ENCODE measurements at places on chromosomes 16 and 17.

DNA sequence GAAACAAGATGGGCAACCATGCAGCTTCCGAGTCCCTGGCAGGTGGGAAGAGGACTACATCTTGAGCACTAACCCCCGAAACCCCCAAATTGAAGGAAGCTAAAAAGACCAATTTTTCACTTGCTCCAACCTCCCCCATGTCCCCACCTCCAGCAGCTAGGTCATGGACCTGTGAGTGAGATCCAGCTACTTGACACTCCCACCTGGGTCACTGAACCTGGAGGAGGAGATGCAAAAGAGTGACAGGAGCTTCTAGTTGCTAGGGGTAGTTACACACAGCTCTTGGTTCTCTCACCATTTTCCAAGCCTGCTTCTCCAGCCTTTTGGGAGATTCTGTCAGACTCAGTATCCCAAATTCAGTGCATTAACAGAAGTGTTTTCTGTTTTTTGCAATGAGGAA, 11.2 kb downstream of the PDZD9 start:
- DNase-seq, result no peak

GRCh38 chr16:85616607-85617321, 3.6 kb downstream of the GSE1 start:
- DNase-seq, result no peak

DNA sequence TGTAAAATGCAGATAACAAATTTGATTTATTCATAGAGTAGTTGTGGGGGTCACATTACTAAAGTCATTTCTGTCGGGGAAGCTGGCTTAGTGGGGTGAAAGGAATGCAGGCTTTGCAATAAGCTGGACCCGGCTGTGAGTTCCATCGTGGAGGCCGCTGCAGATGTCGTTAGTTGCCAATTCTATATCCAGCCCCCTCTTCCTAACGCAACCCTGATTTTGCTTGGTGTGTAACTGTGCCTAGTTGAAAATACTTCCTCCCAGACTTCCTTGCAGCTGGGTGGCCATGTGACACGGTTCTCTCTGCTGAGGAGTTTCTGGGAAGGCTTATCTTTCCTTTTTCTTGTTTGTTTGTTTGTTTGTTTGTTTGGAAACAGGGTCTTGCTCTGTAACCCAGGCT, 4.5 kb downstream of the MFSD6L start:
- no peak for DNase-seq

GRCh38 chr17:45940826-45941225, 46.5 kb downstream of the MAPT start:
- no peak for DNase-seq

DNA sequence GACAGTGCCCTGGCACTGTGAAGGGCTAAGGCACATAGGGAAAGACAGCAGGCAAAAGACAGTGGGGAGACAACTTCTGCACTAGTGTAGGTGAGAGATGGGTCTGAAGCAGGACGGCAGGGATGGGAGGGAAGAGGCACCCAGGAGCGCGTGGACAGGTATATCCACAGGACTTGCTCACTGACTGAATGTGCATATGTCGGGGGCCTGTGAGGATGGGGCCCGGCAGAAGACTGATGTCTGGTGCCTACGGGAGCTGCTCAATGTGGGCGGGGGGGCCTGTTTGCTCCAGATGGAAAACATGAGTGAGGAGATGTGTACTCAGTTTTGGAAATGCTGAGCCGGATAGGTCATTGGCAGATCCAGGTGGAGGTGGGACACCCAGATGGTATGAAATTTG, 47.3 kb upstream of the PMFBP1 start:
- no peak for DNase-seq

DNA sequence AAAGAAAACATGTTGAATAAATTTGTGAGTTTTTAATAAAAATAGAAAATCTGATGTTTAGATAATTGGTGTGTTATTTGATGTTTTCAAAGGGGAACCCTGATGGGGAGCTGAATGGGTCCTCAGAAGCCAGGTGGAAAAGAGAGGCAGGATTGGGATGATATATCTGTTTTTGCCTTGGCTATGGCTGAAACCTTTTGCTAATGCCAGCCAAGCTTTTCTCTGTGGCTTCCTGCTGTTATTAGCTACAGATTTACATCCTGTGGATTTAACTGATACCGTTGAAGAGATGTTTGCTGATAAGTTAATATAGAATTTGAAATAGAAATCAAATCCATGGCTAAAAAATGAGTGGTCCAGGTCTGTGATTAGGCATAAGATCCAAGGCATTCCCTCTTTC, 4.2 kb upstream of the AATF start:
- DNase-seq, result no peak

DNA sequence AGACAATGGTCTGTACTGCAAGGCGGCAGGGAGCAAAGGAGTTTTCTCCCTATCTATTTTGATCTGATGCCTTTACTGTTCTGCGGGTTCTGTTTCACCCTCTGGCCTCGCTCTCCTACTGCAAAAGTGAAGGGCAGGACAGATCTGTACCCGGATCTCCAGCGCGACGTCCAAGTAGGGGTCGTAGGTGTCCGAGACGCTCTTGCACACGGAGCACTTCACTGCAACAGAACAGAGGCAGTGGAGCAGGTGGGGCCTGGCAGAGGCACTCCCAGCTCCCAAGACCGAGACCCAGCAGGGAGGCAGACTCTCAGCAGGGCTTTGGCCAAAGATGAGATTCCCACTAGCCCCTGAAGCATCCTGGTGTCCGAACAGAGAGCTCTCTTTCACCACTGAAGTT, 19.8 kb downstream of the USP36 start:
- DNase-seq, result no peak

DNA sequence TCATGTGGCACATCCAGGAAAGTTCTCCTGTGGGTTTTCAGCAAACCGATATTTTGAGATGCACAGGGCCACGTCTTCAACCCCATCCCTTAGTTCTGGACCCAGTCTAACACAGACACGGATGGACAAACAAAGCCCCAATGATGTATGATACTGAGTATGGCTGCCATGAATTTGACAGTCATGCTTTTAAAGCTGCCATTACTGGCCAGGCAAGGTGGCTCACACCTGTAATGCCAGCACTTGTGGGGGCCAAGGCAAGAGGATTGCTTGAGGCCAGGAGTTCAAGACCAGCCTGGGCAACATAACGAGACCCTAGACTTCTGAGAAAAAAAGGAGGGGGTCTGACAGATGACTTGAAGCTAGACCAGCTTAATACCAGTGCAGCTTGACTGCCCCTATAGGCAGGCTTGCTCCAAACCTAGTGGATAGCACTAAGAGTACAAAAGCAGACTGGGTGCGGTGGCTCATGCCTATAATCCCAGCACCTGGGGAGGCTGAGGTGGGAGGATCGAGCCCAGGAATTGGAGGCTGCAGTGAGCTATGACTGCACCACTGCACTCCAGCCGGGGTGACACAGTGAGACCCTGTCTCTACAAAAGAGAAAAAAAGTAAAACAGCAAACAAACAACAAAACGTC, 10.8 kb upstream of the ZNF629 start:
- DNase-seq, result no peak

GRCh38 chr17:78364436-78365281, 4.8 kb upstream of the SOCS3 start:
- no peak for DNase-seq

GRCh38 chr17:74610108-74610507, 13.4 kb downstream of the CD300E start:
- no peak for DNase-seq

- no peak for DNase-seq
Measured at GRCh38 chr16:65154321-65154720, 32.5 kb upstream of the CDH11 start.

GRCh38 chr16:84526794-84527531, 22.5 kb upstream of the MEAK7 start:
- no peak for DNase-seq

- no peak for DNase-seq
Measured at GRCh38 chr17:82416771-82417170, 1.4 kb upstream of the HEXD start.

DNA sequence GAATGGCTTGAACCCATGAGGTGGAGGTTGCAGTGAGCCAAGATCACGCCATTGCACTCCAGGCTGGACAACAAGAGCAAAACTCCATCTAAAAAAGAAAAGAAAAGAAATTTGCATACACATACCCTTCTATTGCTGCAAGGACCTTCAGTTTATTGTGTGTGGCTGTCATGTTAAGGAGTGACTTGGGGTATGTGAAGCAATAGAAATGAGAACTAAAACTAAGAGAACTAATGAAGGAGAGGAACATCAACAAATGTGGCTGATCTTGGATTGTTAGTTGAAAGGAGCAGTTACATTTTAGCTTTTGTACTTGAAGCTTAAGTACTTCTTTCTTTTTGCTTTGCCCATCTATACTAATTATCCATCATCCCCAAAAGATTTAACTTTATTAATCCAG, 12.7 kb upstream of the NSRP1 start:
- no peak for DNase-seq

DNA sequence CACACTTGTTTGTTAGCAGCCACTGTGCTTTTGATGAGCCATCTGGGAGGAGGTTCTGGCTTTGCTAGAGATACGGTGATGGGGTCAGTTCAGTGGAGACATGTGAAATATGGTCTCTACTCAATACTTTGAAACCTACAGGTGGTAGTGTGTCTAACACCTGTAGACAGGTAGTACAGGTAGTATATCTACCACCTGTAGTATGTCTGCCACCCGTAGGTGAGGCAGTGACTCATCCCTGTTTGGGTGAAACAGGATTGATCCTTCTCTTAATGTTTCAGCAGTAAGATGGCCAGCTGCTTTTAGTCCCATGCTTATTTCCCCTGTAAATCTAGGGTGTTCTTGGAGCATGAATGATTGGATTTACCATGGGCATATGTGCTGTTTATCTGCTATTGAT, 240.8 kb downstream of the SNX29 start:
- DNase-seq, result no peak

DNA sequence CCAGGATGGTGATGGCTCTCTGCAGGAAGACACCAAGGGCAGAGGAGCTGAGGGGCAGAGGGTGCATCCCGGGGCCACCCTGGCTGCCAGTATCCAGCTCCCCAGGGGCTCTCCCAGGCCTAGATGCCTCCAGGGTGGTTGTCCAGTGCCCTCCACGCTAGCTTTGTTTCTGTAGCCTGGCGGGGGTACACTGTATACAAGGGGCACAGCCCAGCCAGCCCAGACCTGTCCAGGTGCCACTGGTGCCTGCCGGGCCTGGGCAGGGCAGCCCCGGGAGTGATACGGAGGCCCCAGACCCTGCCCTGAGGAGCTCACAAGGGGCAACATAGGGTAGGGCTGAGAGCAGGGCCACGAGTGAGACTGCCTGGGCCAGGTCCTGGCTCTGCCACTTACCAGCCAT, 14.6 kb upstream of the TRPV3 start:
- no peak for DNase-seq

- no peak for DNase-seq
Measured at GRCh38 chr16:53556521-53556920, 53.5 kb upstream of the AKTIP start.

GRCh38 chr17:17510456-17511292, 14.5 kb upstream of the RASD1 start:
- no peak for DNase-seq

GRCh38 chr16:16908077-16908476, 529.1 kb downstream of the NPIPA7 start:
- DNase-seq, result no peak

- DNase-seq, result no peak
Measured at GRCh38 chr17:30226878-30227277, 8.6 kb downstream of the SLC6A4 start.

DNA sequence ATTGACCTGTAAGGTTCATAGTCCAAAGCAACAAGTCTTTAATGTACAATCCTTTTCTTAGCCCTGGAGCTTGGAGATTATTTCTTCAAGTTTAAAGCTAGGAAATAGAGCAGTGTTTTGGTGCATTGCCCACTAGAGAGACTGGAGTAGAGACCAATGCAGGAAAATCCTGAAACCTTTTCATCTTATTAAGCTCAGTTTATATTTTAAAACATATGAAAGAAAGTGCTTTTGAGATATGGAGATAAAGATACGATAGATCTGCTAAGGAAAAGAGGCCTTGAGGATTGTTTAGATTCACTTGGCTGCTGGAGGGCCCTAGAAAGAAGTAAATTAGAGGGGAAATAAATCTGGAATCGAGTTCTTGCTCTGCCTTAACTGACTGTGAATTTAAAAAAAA, 212.0 kb downstream of the GRIN2A start:
- no peak for DNase-seq

GRCh38 chr17:44557651-44558285, 484 bp downstream of the FZD2 start:
- DNase-seq, result no peak

DNA sequence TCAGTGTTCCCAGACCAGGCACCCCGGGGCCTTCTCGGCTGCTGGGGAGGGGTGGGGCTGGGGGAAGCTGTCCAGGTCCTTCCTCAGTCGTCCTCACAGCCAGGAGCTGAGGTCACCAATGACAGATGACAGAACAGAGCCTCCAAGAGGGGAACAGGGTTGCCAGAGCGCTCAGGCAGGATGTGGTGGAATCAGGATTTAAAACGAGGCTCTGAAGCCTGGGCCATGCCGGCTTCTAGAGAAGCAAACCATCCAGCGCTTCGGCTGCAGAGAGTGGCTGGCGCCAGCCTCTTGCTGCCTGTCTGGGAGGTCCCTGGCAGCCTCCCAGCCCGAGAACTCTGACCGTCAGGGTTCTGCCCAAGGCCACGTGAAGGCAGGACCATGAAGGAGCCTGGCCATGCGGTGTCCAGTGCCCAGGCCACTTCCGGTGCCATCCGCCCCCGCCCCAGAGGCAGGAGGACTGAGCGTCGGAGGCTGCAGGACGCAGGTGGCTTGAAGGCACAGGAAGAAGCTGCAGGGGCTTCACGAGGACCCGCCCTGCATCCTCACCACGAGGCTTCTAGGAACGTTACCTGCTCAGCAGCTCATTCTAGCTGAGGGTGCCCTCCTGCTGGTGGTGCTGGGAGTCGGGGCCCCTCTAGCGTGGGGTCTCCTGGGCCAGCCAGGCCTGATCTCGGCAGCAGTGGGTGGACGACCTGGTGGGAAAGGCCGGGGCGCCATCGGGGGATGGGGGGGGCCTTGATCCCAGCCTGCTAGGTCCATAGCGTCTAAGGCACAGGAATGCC, 78.5 kb downstream of the KLHDC4 start:
- no peak for DNase-seq

GRCh38 chr17:40338941-40339649, 25.4 kb downstream of the GJD3 start:
- no peak for DNase-seq

GRCh38 chr17:3688027-3688553, 7.9 kb downstream of the P2RX5 start:
- peak; percentile 3 for DNase-seq

DNA sequence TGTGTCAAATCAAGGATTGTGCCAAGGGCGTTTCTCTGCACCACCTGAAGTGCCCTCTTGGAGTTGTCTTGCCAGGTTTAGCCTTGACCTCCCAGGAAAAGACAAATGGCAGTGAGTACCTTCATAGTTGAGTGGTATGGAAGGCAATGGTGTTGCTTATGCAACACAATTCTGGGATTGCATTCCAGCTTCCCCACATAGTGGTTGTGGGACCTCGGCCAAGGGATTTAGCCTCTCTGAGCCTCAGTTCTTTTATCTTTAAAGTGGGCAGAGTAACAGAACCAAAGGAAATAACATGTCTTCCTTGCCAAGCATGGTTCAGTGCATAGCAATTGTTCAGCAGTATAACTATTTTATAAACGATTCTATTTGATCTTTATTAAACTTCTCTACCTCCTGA, 49.4 kb downstream of the CCDC42 start:
- DNase-seq, result no peak
